Activated naive CD4-positive, alpha-beta T cell (primary cell): ENCODE measurements at places on chromosomes 5 and 9.

DNA sequence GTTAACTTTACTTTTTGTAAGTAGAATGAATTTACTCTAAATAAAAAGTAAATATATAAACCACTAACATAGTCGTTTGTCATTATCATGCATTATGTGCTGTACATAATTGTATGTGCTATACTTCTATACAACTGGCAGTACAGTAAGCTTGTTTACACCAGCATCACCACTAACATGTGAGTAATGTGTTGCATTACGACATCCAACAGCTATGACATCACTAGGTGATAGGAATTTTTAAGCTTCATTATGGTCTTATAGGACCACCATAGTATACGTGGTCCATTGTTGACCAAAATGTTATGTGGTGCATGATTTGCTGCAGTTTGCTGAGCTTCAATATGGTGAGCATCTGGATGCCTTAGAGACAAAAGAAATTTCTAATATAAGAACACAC is 819.1 kb upstream of the GRAMD2B start:
- no peak for DNase-seq

GRCh38 chr9:92607773-92608172 is 62.2 kb downstream of the IPPK start:
- DNase-seq = no peak

GRCh38 chr5:4941957-4942830 is 197.9 kb upstream of the ADAMTS16 start:
- DNase-seq = no peak

DNA sequence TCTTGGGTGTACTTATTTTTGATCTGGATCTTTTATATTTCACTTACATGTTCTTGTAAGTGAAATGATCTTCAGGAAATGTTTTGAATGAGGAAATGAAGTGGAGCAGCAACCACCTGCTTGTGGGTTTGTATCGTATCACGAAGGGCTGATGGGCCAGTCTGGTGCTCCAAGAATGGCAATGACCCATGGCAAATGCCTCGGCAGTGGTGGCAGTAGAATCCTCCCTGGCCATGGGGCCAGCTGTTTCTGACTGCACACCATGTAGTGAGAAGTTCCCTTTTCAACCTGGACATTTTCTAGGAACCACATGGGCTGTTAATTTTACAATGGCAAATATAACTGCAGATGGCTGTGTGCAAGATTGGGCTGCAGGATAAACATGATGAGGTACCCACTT is 29.9 kb downstream of the MAT2B start:
- no peak for DNase-seq

GRCh38 chr5:3384531-3384930 is 211.1 kb upstream of the IRX1 start:
- DNase-seq = no peak

- peak; percentile 35 for DNase-seq
Observed at GRCh38 chr9:126500600-126501382, 112.9 kb upstream of the LMX1B start.

DNA sequence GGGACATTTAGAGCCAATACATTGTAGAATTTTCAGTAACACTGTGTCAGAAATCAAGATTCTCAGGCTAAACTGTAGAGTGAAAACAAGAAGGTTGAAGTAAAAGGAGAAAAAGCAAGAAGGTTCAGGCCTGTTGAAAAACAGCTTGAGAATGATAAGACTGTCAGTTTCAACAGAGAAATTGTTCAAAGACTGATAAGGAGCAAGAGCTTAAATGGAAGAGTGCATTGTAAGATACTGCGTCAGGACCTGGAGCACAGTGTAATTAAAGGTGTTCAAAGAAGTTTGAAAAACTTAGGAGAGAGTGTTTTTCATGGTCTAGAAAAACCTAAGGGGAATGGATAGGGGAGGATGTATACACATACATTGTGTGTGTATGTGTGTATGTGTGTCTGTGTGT is 408.3 kb downstream of the KDM4C start:
- no peak for DNase-seq

DNA sequence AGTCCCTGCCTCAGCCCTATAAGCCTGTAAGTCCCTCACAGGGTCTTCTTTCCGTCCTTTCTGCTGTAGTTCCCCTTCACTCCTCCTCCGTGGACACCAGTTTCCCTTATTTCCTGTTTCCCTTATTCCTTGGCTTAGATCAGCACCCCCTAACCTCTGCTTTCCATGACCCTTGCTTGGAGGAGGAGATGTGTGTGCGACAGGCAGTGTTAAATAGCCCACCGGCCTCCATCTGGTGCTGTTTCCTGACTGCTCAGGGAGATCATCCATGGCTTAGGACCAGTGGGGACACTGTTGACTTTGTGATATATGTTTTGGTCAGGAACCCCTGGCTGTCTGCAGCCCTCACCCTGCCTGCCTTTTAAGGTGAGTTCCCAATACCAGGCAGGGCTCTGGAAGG is 34.1 kb upstream of the PSD2 start:
- DNase-seq = no peak

DNA sequence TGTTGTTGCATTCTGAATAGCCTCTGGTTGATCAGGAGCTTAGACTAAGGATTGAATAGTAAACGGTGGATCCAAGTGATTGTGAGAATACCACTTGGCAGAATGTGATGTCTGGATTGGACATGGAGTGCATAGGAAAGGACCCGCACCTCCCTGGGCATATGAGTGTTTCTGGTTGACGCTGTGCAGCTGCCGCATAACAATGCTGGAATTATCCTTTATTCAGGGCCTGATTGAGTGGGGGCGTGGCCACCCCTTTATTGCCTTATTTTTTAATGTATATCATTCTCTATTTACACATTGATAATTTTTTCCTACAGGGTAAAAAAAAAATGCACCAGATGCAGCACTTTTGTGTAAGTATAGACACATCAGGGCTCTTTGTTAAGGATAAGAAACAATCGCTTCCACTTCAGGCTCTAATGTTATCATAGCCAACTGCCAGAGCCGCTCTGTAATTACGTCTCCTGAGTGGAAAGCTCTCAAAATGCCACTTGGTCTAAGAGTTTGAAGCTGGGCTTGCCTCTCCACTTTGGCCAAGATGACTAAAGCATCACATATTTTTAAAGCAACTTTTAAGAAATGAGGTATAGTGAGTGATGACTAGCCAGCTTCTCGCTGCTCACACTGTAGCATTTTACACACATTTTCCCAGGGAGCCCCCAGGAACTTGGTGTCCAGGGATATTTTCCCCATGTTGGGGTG is 5.7 kb downstream of the FGD3 start:
- no peak for DNase-seq

DNA sequence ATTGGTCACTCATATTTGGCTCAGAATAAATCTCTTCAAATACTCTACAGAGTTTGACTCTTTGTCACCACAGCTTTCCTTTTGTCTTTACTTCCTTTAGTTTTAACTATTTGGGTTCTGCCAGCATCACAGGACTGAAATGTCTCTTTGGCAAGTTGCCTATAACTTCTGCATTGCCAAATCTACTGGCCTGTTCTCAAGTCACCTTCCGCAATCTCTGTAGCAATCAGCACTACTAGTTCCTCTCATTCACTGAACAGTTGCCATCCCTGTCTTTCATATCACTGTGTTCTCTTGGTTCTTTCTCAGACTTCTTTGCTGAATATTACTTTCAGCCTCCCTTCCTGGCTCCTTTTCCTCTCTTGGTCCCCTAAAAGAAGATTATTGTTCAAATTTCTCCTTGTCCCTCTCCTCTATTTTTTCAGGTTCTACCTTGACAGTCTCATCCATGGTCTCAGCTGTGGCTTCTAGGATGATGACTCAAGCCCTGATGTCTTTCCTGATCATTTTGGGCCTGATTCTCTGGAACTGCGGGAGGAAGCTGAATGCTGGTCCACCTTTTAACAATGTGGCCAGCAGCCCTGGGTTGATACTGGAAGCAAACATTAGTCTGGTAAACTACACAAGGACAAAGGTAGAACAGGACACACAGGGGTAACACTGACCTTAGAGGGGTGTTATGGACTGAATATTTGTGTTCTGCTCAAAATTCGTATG is 44.0 kb upstream of the LIFR start:
- no peak for DNase-seq

DNA sequence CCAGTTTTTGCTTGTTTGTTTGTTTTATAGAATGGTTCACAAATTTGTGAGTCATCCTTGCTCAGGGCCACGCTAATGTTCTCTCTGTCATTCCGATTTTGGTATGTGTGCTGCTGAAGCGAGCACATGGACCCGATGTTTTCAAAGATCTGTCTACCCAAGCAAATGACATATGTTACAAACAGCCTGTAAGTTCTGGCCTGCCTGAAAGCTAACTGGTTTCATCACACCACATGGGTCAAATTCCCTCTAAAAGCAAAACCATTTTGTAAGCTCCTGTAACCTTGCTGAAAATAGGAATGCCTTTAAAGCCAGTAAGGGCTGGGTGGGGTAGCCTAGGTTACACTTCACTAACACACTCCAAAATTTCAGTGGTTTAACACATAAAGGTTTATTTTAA is 25.4 kb downstream of the DMRT3 start:
- DNase-seq = no peak

- DNase-seq = no peak
Observed at GRCh38 chr5:141369994-141370848, at the start of gene PCDHGB3. TSS of gene PCDHGB3 (plus strand) at chr5:141370242. CDS start at chr5:141370395, 153 bp downstream.

GRCh38 chr9:89610391-89610925 is 5.6 kb downstream of the GADD45G start:
- no peak for DNase-seq

DNA sequence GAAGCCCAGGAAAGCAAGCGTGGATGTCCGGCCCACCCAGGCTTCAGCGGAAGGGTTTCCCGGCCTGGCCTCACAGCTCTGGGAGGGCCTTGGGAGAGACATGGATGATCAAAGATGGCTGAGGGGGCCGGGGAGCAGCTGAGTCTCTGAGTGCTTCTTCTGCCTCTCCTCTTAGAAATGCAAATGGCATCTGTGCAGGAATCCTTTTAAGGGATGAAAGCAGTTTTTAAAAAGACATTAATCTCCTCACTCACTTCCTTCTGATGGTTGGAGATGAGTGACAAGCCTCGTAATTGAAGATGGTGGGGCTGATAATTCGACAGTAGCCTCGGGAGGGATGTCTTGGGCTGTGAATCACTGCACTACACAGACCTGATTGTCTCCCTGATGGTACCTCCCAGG is 24.3 kb upstream of the PITX1 start:
- DNase-seq = no peak

- DNase-seq = no peak
Observed at GRCh38 chr5:119071561-119071995, 691 bp downstream of the DMXL1 start.

DNA sequence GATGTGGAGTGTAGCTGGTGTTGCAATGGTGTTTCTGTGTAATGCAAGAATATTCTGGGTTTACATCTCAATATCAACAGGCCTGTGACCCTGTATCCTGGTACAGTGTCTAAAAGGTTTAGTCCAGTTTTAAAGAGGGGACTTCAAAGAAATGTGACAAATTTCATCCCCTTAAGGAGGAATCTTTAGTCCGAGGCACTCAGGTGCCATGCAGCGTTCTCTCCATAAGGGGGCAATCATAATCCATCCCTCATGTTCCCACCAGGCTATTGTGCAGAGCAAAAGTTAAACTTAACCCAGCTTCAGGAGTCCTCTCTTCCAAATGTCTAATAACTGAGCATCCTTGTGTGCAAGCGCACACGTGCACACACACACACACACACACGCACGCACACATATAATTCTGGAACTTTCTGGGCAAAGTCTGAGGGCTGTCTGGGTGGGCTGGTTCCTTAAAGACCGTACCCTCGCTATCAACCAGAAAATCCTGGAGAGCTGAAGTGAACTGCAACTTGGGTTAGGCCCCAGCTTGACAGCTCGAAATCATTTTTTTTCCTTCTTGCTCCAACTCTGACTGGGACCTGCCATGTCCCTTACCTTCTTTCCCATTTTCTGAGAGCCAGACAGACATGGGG is 46.0 kb downstream of the CRB2 start:
- DNase-seq = no peak

- no peak for DNase-seq
Observed at GRCh38 chr9:3271581-3271980, 254.2 kb downstream of the RFX3 start.

GRCh38 chr5:61279725-61280124 is 52.3 kb upstream of the ZSWIM6 start:
- DNase-seq = no peak

- DNase-seq = no peak
Observed at GRCh38 chr9:37727013-37727412, 26.6 kb upstream of the TRMT10B start.

DNA sequence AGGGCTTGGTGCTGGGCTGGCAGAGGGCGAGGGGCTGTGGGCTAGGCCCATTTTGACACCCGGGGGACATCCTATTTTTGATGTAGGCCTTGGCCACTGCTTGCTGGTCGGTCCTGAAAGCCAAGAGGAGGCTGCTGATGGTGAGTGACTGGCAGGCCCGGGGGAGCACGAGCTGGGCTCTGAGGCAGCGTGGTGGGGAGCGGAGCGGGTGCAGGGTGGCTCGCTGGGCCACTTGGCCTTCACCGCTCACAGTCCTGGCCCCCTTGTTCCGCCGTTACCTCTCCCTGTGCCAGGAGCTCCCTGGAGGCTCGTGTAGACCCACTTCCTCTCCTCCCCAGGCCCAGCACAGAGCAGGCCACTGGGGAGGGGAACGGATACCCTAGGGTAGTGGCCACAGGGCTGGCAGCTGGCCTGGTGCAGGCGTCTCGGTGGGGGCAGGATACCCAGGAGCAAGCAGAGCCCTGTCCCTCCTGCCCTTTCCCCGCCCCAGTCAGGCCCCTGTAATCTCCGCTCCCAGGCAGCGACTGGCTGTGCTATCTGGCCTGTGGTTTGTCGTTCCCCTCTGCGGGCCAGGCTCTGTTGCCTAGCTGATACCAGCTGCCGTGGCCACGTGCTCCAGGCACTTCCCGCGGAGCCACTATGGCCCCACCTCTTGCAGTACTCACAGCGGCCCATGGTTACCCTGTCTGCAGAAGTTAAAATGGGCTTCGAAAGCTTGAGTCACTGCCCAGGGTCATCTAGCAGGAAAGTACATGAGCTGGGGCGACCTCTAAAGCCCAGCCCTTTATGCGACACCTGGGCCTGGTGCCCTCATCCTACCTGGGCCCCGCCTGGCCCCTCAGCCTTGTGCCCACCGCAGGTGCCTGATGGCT is 11.7 kb upstream of the DOLPP1 start:
- DNase-seq = no peak

DNA sequence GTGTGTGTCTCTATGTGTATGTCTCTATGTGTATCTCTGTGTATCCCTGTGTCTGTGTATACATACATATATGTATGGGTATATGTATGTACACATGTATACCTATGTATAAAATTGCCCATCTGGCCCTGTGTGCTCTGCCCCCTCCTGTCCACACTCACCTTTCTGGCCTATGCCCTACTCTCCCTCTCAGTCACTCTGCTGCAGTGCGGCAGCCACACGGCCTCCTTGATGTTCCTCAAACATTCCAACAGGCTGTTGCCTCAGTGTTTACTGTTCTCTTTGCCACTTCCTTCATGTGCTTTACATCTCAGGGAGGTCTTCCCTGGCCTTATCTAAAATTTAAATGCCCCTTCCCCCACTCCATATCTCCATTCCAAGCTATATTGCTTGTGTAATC is 18.3 kb upstream of the RNF180 start:
- no peak for DNase-seq
